Hindlimb muscle (tissue), 1 donor: ENCODE measurements at places on chromosomes 7 and 10. TPM values are rescaled to one million over a fixed set of nuclear protein-coding genes. Genes with fewer than 3 reads are reported as not detected.

DNA sequence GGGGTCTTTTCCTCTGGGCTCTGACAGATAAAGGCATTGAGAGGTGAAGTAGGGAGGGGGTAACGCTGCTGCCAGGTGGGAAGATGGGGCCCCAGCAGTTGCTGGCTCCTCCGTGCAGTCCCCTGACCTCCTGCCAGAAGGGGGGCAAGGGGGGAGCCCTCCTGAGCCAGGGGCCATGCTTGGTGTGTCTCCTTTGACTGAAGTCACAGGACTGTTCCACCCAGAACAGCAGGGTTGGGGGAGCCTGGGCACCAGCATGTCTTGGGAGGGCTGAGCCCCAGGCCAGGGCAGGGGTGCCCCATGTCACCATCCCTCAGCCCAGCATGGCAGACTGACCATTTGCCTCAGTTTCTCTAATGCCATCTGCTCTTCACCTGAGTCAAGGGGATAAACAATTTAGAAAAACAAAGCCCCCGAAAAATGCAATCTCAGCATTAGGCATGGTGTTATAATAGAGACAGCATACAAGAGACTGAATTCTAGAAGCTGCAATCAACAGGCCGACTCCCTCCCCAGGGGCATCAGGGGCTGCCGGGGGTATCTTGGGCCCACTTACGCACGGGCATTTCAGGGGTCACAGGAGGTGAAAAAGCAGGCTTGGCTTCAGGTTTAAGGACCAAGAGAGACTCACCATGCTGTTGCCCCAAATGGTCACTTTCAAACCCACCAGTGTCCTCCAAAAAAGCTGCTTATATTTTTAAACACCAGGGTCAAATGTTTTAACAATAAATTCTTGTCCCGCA, 108.6 kb upstream of the GPR26 start:
- DNase-seq: no peak

SDK1 gene
- 3.6 TPM for polyA plus RNA-seq

DNA sequence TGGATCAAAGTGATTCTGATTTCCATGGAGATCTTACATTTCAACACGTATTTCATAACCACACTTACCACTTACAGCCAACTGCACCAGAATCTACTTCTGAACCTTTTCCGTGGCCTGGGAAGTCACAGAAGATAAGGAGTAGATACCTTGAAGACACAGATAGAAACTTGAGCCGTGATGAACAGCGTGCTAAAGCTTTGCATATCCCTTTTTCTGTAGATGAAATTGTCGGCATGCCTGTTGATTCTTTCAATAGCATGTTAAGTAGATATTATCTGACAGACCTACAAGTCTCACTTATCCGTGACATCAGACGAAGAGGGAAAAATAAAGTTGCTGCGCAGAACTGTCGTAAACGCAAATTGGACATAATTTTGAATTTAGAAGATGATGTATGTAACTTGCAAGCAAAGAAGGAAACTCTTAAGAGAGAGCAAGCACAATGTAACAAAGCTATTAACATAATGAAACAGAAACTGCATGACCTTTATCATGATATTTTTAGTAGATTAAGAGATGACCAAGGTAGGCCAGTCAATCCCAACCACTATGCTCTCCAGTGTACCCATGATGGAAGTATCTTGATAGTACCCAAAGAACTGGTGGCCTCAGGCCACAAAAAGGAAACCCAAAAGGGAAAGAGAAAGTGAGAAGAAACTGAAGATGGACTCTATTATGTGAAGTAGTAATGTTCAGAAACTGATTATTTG, 15.3 kb downstream of the HNRNPA2B1 start:
- no peak for DNase-seq

DNA sequence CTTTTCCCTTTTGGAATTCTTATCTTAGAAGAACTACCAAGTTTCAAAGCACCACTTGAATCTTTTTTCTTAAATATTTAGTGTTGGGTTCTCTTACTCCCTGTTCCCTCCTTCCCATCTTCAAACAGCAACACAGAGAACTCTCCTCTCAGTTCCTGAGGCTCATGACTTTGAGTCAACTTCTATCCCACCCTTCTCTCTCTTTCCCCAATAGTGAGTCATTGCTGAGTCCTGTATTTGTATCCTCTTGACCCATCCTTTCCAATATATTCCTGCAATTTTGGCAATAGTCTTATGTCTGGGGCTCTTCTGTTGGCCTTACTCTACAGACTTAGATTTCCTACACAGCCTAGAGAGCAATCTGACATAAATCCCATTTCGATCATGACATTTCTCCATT, 20.8 kb upstream of the JCAD start:
- DNase-seq: no peak

DNA sequence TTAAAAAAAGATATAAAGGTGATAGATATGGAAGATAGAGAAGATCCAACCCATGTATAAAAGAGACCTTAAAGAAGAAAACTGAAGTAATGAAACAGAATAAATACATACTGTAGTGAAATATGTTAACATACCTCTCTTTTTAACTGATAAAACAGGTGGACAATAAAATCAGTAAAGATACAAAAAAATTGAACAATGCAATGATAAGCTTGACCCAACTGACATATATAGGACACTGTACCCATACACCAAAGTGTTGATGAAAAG, 17.4 kb upstream of the PRF1 start:
- no peak for DNase-seq

DNA sequence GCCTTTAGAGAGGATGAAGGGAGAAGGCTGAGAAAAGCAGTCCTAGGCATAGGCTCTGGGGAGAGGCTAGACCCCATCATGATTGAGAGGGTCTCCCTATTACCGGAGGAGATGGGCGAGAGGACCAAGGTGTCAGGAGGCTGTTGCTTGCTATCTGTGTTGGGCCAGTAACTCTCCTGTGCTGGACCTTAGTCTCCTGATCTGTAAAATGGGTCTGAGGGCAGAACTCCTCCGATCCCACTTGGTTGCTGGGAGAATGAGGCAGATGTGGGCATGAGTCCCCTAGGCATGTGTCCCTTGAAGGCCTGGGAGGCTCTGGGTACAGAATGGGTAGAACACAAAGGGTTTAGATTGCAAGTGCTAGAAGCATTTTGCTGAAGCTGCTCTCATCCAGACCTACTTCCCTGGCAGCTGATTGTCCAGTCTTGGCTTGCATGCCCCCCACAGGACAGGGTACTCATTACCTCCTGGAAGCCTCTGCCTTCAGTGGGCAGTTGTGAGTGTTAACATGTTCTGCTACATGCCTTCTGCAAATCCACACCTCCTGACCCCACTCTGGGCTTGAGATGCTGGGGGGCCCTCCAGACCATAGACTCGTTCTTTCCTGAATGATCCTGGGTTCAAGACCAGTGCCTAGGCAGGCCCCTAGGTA, 4.4 kb downstream of the ZMIZ1 start:
- no peak for DNase-seq

CRHR2 gene
- 1.9 TPM for polyA plus RNA-seq

DNA sequence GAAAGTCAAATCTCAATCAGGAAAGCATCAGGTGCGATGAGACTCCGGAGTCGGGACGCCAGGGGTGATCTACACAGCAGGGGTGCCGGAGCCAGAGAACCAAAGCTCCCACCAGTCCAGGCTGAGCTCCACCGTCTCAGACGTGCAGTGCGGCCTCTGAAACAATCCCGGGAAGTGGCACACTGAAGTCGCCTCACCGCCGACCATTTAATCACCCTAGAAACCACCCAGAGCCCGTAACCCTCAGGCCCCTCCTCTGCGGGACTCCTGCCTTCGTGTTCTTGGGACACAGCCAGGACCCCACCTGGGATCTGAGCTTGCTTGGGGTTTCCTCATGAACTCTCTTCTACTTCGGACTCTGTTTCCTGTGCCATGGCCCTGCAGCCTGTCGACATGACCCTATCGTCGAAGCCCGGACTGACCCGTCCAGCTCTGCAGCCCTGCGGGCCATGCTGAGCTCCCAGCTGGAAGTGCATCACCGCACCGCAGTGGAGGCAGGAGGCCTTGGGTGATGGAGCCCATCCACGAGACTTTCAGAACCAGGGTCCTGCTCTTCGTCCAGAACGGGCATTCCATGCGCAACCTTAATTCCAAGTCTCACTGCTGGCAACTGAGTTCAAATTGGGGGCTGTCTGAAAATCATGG, 266.4 kb downstream of the PTPRN2 start:
- DNase-seq: no peak
